Renal cortical epithelial cell (primary cell): ENCODE measurements at places on chromosomes 11 and 22. TPM values are rescaled to one million over a fixed set of nuclear protein-coding genes. Genes with fewer than 3 reads are reported as not detected.

GRCh38 chr11:64863391-64864060, 14.9 kb downstream of the EHD1 start:
- DNase-seq, result no peak

The SERHL2 gene
- total RNA-seq, result 1.2 and 1.6 TPM in 2 replicates

GRCh38 chr11:46119352-46120216, 1.7 kb downstream of the PHF21A start:
- peak; percentile 56 for DNase-seq

GRCh38 chr11:2178906-2179494, 7.4 kb upstream of the TH start:
- peak; percentile 93 for DNase-seq

GRCh38 chr11:72684236-72684912, 10.2 kb upstream of the PDE2A start:
- DNase-seq, result peak; percentile 52

The EFCAB6 gene
- 0.69 and 8.4 TPM in 2 replicates for total RNA-seq

GRCh38 chr11:3994030-3994640, 100.5 kb upstream of the RRM1 start:
- peak; percentile 69 for DNase-seq

DNA sequence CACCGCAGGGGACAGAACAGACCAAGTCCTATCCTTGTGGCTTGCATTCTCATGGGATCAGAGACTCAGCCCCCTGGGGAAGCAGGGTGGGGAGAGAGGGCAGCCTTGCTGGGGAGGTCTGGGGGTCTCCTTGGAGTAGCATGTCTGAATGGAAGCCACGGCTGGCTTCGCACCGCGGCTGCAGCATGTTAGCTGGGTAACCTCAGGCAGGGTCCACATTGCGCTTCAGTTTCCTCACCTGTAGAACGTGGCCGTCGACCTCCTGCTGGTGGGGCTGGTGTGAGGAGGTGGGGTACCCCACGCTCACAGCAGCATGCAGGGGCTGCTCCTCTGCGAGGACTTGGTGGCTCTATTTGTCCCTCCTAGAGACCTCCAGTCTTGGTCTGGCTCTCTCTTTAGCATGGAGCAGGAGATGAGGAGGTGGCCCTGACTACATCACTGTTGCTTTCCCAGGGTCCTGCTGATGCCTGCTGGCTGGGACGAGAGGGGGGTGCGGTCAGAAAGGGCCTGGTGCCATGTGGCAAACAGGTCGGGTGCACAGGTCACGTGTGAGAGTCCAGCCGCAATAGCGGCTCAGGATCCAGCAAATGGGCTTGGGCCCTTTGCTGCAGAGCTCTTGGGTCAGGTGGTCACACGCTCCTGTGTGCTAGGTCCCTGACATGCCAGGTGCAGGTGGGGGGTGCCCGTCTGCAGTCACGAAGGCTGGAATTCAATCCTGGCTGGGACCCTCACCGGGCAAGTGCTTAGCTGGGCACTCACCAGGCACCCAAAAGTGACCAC, 35.4 kb upstream of the SMIM38 start:
- DNase-seq, result no peak

The NF2 gene
- 213 and 372 TPM in 2 replicates for total RNA-seq

GRCh38 chr22:37638391-37639069, 939 bp upstream of the SH3BP1 start:
- DNase-seq, result no peak

GRCh38 chr11:128814856-128815705, 52.0 kb downstream of the KCNJ1 start:
- peak; percentile 33 for DNase-seq

The C11orf91 gene
- not detected in 2 replicates for total RNA-seq

DNA sequence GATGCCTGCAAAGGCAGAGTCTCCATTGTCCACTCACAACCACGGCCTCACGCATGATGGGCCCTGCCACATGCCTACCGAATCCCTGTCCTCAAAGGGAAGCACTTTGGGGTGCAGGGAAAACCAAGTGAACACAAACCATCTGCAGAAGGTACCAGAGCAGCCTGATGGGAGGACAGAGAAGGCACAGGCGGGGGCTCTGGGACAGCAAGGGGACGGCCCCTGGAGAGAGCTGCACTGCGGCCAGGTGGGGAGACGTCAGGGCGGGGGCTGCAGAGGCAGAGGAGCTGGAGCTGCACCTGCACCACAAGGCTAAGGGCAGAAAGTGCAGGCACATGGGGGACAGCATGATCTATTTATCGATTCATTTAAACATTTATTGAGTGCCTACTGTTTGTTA, 1056.0 kb downstream of the TBC1D22A start:
- DNase-seq, result no peak

- DNase-seq, result peak; percentile 78
Observed at GRCh38 chr11:100830978-100831732, 144.1 kb downstream of the ARHGAP42 start.

GRCh38 chr11:13850231-13851005, 112.1 kb upstream of the SPON1 start:
- peak; percentile 41 for DNase-seq

The OSBP2 gene
- total RNA-seq, result 1.4 and 1.5 TPM in 2 replicates
